ENCODE measurements at places on chromosomes 5 and 9.

- DNase-seq: peak; percentile 13
Observed at GRCh38 chr5:134289509-134290113, 63.7 kb upstream of the PPP2CA start.

DNA sequence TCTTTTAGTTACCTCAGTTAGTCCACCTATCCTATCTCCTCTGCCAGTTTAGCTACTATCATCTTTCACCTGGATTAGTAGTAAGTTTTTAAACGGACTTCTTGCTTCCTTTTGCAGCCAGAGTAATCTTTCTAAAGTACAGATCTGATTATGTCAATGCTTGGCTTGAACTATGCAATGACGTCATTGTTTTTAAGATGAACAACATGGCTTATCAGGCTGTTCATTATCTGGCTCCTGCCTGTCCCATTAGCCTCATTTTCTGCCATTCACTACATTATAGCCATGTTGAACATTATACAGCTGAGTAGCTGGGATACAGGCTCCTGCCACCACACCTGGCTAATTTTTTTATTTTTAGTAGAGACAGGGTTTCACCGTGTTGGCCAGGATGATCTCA lies 98.7 kb downstream of the RANBP17 start:
- DNase-seq: no peak

DNA sequence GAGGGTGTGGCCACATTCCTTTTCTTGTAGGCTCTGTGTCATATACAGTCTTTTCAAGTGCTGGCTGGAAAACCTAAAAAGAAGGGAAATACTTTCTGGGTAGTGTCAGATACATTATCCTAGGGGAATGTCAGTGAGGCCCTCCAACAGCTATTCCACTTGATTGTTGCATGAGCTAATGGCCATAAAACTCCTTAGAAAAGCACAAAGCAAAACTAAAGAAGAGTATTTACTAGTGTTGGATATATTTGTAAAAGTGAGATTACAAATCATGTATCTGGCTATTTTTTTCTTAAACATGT lies 829 bp downstream of the ANXA1 start:
- no peak for DNase-seq

GRCh38 chr9:27261517-27262211 lies 35.3 kb downstream of the EQTN start:
- DNase-seq: no peak

DNA sequence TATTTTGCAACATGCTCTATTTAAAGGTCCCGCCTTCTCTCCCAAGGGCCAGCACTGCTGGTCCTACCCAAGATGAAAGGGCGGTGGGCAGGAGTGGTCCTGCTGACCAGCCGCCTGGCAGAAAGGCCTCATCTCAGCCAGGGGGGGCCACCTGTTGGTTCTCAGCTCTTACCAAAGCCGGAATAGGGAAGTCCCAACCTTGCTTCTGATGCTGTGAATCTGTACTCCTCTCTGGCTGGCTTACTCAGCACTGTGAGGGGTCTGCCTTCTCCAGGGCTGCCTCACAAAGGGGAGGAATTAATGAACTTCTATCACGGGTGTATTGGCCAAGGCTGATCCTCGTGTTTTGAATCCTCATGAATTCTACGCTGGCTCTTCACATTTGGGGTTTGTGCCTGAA lies 13.6 kb upstream of the FAM240B start:
- DNase-seq: no peak

- DNase-seq: no peak
Observed at GRCh38 chr5:171585981-171586380, 166.5 kb downstream of the FGF18 start.

- no peak for DNase-seq
Observed at GRCh38 chr9:4984171-4984620, 876 bp upstream of the JAK2 start.

DNA sequence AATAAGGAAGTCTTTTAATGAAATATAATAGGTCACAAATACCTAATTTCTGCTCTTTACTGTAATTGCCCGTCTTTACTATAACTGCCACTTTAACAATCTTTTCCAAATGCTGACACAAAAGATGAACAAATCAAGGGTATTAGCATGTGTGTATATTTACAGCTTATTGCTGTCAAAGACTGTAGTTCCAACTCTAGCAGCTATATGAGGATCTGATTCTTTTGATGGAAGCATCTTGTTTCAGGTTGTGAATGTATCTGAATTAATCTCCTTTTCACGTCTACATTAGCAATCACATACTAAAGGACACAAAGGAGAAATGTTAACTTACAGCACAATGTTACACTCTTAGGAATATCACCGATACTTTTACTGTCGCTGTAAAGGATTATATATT lies 27.9 kb downstream of the RFX3 start:
- DNase-seq: no peak

GRCh38 chr9:133992780-133993634 lies 883 bp upstream of the VAV2 start:
- DNase-seq: peak; percentile 77

GRCh38 chr9:126148994-126149393 lies 177.6 kb upstream of the MVB12B start:
- DNase-seq: no peak

DNA sequence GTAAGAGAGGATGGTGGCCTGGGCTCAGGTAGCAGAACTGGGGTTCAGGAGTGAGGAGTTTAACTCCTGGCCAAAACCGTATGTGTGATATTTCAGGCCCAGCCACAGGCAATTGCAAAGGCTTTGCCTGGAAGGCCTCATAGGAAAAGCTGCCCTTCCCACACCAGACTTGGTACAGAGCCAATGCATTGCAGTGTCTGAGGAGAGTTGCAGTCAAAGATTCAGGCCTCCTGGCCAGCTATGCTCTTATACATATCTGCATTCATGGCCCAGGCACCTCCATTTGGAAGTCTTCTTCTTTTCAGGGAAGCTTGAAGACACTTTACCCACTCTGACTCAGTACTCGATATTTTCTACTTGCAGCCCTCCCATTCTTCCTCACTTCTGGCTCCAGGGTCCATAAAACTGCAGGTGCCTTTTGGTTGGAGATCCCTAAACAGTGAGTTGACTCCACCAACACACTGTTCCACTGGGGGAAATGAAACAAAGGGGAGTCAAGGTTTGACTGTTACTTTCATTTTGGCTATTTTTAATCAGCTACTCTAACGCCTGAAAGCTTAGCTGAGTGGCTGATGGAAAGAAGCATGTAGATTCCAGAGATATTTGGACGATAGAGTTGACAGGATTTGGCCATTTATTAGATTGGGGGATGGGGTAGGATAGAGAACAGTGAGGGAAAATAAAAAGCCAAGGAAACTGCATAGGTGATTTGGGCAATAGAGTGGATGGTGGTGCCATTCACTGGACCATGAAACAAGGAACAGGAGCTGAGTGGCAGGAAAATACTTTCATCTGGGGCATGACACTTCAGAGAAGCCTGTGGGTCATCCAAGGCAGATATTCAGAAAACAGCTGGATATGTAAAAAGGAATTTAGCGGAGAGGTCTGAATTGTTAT lies 30.6 kb upstream of the IL33 start:
- DNase-seq: peak; percentile 23

- DNase-seq: no peak
Observed at GRCh38 chr9:110918316-110919049, 119.8 kb downstream of the LPAR1 start.

GRCh38 chr9:80811003-80811402 lies 878.3 kb downstream of the TLE1 start:
- no peak for DNase-seq

DNA sequence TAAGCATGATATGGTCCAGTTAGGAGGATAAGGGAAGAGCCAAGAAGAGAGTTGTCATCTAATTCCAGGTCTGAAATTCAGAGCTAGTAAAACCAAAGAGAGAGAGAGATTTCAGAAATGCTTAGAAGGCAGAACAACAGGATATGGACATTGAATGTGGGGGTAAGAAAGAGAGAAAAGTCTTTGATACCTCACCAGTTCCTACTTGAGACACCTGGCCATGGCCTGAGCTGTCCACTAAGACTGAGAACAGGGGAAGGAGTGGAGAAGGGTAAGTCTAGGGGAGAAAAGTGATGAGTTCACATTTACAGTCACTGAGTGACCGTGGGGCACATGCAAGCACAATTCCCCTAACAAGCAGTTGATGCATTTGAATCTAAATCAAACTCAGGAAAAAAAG lies 35.5 kb downstream of the TIMD4 start:
- DNase-seq: no peak

DNA sequence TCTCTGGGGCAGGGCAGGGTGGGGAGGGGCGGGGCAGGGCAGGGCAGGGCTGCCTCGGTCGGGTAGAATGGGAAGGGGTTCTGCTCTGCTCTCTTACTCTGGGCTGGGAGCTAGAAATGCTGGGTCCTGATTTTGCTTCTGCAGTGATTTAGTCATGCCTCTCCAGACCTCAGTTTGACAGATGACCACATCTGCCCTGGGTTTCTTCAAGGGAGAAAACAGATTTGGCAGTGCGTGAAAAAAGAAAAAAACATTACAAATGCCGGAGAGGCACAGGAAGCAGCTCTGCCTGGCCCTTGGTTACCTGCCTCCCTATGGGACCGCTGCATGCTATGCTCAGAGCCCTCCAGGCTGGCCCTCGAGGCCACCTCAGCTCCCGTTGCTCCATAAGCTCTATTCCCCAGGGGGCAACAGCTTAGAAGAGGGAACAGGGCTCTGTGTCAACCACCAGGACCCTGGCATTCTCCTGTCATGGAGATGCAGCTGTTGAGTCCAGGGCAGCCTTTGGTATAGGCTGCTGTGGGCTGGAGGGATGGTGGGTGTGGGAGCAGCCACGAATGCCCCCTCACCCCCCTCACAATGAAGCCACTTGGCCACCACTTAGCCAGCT lies 53.2 kb upstream of the UBTD2 start:
- no peak for DNase-seq

- DNase-seq: no peak
Observed at GRCh38 chr5:124867137-124867704, 120.8 kb upstream of the ZNF608 start.

DNA sequence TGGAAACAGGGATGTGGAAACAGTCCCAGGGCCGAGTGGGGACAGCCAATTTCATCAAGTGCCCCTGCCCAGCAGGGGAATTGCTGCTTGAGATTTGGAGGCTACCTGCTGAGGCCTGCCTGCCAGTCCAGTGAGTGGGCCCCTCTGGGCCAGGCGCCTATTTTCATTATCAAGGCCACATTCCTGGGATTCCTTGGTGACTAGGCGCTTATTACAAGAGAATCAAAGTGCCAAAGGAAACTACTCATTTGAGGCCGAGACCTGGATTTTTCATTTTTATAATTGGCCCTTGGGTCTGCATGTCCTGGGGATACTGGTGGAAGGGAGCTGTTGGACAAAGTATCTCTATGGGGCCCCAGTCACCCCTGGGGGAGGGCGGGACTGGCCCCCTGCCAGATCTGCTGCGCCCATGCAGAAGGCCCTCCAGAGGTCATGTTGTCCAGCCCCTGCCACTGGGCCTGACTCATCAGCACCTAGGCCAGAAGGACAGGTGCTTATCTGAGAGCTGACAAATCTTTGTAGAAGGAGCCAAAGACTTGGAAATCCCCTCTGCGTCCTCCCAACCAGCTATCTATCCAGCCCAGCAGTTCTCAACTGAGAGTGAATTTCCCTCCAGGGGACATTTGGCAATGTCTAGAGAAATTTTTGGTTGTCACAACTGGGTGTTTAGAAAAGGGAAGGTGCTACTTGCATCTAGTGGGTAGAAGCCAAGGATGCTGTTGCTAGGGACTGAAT lies 45.6 kb downstream of the FOXI1 start:
- DNase-seq: peak; percentile 23

DNA sequence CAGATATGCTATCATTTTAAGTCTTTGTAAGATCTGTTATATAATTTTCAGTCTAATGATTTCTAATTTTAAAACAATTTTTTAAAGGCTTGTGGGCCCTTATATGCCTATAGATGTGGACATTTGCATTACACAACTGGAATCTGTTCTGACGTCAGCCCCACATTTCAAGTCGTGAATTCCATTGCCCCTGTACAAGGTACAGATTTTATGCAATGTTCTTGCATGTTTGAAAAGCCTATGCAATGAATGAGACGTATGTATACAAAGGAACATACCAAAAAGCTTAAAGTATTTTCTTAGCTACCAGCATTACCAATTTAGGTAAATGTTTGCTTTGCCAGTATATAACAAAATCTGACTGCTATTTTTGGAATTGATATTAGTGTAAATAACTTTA lies 77.2 kb downstream of the ITGA1 start:
- DNase-seq: no peak

GRCh38 chr5:38453506-38453905 lies 102.9 kb downstream of the LIFR start:
- DNase-seq: no peak

- no peak for DNase-seq
Observed at GRCh38 chr5:169299663-169300467, 1.1 kb downstream of the SLIT3 start.

DNA sequence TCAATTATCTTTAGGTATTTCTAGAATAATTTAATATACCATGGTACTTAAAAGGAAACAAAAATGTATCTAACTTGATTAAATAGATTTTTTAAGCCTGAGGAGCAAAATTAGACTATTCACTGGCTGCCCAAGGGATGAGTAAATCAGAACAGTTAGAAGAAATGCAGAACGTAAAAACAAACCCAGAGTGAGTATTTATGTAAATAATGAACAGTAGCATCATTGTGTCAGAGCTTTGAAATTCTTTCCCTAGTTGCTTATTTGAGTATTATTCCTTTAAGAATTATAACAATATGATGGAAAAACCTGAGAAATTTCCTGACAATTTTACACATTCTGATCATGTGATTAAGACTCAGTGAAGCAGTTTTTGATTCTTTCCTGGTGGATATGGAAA lies 200.9 kb downstream of the GDNF start:
- DNase-seq: no peak

- no peak for DNase-seq
Observed at GRCh38 chr9:93001031-93001430, 53.7 kb downstream of the FGD3 start.

- no peak for DNase-seq
Observed at GRCh38 chr5:8525819-8526218, 656.9 kb downstream of the MTRR start.

- no peak for DNase-seq
Observed at GRCh38 chr5:53545744-53546143, 14.7 kb upstream of the NDUFS4 start.

GRCh38 chr9:117744856-117745389 lies 40.7 kb downstream of the TLR4 start:
- DNase-seq: no peak

DNA sequence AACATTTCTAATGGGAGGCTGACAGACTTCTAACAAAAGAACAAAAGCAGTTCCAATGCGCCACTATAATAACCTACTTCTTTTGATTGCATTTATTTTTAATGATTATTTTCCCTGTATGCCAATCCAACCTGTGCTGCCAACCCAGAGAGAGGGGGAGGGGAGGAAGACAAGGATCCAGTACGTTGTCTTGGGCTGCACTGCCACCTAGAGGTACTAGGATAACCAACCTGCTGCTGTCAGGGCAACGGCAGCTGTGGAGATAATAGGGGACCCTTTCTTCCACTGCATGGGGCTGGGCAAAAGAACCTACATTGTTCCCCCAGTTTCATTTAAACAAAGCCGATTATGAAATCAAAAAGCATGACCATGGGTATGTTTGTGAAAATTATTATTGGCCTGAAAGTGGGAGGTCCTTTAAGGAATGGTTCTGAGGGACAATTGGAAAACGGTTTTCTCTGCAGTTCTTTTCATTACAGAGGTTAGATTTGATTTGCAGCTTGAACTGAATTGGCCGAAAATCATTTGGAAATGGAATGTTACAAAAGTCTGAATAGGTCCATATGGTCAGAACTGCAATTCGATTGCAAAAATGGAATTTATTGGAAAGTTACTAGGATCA lies 101.3 kb downstream of the RASEF start:
- DNase-seq: peak; percentile 21

Data from GM12892 (cell line).